Breast epithelium (tissue), 4 donors: ENCODE measurements at places on chromosomes 4 and X.

- no peak for DNase-seq
Measured at GRCh38 chr4:79597266-79597665, 189.2 kb upstream of the GK2 start.

- no peak for DNase-seq
Measured at GRCh38 chrX:151723156-151723760, 7.4 kb downstream of the FATE1 start.

DNA sequence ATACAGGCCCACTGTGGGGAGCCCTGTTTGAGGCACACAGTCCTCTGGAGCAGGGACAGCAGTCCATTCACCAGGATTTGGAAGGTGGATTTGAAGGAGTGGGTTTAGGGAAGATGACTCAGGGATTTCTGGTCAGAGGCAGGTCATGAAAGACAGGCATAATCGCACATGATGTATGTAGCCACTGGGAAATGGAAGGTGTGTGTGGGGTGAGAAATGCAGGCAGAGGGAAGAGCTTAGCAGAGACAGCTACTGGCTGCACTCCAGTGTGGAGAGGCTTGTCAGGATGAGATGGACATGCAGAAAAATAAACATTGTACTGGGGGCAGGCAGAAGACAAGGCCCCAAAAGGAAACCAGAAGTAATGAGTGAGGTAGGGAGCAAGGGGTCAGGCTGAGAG lies 85.2 kb upstream of the STS start:
- no peak for DNase-seq

DNA sequence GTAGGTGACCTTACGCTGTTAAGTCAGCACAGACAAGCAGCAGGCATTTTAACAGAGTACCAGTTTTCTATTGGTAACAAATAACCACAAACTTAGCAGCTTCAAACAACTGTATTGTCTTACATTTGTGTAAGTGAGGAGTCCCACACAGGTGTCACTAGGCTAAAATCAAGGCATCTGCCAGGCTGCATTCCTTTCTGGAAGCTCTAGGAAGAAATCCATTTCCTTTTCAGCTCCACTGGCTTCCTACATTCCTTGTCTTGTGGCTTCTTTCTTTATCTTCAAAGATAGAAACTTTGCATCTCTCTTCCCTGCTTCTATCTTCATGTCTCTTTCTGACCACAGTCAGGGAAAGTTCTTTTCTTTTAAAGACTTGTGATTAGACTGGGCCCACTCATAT lies 139.9 kb downstream of the TMEM144 start:
- no peak for DNase-seq

DNA sequence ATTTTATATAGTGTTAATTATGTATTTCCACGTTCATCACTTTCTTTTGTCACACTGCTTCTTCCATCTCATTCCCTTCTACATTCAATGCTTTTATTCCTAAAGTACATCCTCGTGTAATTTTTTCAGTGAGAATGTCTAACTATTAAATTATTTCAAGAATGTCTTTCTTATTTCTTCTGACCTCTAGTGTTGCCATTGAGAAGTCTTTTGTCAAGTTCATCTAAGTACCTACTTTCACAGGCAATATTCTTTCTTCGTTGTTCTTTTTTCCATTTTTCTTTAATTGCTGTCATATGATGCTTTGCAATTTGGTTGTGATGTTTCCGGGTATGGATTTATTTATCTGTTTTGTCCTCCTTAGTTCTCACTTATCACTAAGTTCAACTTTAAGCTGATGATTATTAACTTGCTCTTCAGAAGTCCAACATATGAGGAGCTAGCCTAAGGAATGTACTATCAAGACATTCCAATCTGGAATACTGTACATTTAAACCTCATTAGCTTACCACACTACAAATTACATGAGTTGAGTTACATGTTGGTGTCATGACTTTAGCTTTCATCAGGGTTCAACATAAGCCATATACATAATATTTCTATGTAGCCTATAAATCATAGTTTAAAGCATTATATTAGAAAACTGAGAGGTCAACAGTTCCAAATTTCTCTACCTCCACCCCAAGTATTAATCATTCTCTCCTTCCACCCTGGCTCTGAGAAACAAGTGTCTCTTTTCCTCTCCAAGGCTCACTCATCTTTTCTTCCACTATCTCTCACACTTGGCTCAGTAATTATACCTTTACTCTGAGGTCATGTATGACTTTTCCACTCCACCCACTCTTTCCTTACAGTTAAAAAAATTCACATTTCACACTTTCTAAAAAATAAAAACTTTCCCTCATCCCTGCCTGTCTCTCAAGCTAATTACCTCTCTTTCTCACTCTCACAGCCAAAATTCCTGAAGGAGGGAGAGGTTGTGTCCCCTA lies 81.5 kb downstream of the COX18 start:
- no peak for DNase-seq
